ENCODE measurements at places on chromosomes 2 and 18.

DNA sequence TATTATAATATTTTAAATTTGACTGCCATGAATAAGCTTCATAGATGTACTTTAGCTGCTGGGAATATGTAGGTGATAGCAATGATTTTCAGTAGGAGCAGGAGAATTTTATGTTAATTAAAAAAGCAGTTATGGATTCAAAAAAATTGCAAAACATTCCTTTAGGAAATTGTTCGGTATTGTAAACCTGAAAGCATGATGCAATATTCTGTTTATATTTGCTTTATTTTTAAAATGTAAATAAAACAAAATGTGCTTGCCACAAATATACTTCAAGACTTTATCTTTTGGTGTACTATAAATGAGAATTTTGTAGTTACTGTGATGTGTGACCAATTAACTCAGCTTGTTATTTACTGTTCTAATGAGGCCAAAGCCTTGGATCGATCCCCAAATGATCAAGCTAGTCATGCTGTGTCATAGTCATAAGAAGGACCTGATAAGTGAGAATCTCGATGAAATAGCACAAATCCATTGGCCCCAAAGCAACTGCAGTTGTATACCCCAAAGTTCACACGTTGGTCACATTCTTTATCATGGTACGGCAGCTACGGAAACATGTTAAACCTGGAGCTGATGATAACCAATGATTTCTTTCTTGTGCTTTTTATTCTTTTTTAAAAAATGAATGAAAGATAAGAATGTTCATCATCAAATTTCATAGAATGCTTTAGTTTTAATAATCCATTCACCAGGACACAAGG lies 23.6 kb upstream of the ATIC start:
- DNase-seq = no peak

DNA sequence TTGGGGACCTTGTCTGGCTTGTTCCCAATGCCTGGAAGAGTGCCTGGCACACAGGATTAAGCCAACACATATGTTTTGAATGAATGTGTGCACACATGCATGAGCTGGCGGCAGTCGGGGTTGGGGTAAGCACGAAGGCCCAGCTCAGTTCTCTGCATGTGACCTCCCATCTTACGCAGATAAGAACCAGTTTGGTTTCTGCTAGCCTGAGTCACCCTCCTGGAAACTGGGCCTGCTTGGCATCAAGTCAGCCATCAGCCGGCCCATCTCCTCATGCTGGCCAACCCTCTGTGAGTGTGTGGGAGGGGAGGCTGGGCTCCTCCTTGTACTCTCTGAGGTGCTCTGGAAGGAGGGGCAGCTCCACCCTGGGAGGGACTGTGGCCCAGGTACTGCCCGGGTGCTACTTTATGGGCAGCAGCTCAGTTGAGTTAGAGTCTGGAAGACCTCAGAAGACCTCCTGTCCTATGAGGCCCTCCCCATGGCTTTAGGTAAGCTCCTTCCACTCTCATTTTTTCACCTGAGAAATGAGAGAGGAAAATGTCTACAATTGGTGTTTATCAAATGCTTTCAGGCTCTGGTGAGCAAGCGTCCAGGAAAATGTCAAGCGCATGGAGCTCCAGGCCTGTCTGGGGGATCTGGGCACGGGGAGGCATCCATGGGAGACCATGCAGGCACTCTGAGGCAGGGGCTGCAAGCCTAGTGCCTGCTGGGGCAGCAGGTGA lies 9.7 kb upstream of the IL1RN start:
- no peak for DNase-seq

DNA sequence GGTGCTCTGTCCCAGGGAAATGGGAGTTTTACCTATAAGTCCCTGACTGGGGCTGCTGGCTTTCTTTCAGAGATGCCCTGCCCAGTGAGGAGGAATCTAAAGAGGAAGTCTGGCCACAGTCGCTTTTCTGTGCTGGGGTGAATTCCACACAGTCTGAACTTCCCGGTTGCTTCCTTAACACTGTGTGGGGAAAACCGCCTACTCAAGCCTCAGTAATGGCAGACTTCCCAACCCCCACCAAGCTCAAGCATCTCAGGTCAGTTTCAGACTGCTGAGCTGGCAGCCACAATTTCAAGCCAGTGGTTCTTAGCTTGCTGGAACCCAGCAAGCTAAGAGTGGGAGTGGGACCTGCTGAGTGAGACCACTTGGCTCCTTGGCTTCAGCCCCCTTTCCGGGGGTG lies 54.9 kb downstream of the NUP35 start:
- DNase-seq = no peak

GRCh38 chr2:20443276-20443920 lies 3.5 kb upstream of the RHOB start:
- DNase-seq = no peak

- DNase-seq = no peak
Measured at GRCh38 chr2:43018179-43019024, 208.0 kb downstream of the ZFP36L2 start.

DNA sequence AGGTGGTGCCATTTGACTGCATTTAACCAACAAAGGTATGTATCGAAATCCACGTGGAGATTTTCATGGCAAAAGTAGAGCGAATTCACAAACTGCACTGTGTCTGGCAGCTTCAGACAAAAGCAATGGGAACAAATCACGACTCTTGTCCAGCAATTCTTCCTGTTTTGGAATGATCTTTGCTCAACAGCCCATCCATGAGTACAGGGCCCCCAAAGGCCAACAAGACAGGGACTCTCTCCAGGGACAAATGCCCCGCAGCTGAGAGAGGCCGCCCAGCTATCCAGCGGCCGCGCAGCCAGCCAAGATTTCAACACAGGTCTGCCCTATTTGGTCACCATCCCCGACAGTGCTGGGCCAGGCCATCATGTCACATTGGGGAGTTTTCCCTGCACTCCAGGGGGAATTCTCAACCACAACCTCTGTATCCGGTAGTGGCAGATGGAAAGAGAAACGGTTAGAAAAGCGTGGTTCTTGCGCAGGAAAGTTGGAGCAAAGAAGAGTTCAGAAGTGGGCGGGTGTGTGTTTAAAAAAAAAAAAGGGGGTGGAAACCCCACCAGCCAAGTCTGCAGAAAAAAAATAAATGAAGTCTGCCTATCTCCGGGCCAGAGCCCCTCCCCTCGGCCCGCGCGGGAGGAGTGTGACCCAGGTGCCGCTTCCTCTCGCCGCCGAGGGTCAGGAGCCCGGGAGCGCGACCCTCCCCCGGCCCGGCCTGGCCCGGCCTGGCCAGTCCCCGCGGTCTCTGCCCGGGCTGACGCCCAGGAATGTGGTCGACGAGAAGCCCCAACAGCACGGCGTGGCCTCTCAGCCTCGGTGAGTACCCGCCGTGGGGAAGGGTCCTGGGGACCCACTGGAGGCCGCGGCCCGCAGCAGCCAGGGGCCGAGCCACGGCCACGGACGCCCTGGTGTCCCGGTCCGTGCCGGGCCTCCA lies at the start of gene GYPC:
Gene GYPC (plus strand): TSS at position 659 of the 931 bp plus-strand sequence. CDS start 106 bp downstream, at position 765.
- no peak for DNase-seq

GRCh38 chr2:104849618-104850141 lies 4.2 kb upstream of the POU3F3 start:
- peak; percentile 19 for DNase-seq

- DNase-seq = no peak
Measured at GRCh38 chr2:68993660-68994059, 19.2 kb downstream of the GKN1 start.

DNA sequence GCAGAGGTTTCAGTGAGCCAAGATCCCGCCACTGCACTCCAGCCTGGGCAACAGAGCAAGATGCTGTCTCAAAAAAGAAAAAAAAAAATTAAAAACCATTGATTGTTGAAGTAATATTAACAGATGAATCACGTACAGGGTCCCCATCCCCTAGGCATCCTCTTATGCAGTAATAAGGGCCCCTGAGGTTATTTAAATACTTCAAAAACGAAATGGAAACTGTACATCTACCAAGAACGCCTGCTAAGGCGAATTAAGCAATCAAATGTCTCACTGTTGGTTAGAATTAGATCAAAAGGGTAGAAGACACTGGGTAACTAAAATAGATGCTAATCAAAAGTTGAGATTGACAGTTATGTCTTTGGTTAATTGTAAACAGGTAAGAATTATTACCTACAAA lies 7.5 kb downstream of the TRABD2A start:
- DNase-seq = no peak

DNA sequence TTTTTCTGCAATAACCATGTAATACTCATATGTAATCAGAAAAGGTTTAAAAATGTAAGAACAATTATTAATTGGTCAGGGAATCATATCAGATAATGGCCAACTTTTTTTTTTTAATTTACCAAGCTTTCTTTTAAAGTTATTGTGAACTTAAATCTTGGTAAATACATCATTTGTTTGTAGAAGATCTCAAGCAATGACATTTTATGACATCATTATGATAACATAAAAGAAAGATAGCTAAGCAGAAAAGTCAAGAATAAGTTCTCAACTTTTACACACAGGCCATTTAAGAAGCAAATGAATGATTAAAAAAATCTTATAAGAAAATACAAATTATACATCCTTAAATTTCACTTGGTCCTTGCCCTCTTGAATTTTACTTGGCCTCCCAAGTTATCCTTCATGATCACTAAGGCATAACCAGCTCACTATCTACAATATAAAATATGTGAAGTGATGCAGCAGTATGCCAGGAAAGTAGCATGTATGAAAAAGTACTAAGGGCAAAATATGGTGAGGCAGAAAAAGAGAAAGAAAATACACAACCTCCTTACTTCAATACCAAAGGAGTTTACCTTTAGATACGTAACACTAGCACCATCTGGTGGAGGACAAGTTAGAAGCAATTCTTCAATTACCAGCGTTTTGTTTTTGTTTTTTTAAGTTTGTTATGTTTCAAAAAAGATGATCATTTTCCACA lies 116.6 kb downstream of the SRBD1 start:
- DNase-seq = peak; percentile 29
